ENCODE measurements at places on chromosomes 7 and 10. TPM values are rescaled to one million over a fixed set of nuclear protein-coding genes. Genes with fewer than 3 reads are reported as not detected.

DNA sequence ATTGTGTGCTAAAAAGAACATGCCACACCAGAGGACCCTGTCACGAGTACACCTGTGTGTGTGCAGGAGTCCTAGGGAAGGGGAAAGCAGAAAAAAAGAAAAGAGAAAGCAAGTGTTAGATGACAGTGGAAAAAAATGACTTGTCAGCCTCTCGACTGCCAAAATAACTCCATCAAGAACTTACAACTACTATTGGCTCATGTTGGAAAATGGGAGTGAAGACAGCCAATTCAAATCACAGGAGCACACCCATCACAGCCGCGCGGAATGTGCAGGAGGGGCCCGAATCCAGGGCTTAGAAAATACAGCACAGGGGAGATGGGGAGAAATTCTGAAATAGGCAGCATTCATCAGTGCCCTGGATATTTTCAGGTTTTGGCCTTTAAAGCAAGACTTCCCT is 38.1 kb upstream of the FOXI2 start:
- DNase-seq: no peak

DNA sequence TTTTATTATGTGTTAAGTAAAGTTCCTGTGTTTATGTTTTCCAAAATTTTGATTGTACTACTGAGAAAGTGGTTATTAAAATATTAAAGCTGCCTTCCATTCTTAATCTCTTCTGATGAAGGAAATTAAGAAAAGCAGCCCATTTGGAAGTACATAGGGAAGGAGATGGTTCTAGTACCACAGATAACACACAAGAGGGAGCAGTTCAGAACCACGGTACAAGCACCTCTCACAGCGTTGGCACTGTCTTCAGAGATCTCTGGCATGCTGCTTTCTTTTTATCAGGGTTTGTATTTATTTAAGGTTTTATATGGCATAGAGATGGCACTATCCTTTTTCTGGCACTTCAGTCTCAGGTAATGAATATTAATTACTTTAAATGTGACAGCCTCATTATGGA is 111.6 kb downstream of the PHTF2 start:
- no peak for DNase-seq

- no peak for DNase-seq
Observed at GRCh38 chr10:125085258-125086054, 74.9 kb downstream of the CTBP2 start.

GRCh38 chr10:102665904-102666509 is 21.7 kb downstream of the TRIM8 start:
- no peak for DNase-seq

- DNase-seq: no peak
Observed at GRCh38 chr10:91772461-91772860, 25.8 kb upstream of the TNKS2 start.

- DNase-seq: no peak
Observed at GRCh38 chr10:97762056-97762455, 9.7 kb downstream of the SFRP5 start.

DNA sequence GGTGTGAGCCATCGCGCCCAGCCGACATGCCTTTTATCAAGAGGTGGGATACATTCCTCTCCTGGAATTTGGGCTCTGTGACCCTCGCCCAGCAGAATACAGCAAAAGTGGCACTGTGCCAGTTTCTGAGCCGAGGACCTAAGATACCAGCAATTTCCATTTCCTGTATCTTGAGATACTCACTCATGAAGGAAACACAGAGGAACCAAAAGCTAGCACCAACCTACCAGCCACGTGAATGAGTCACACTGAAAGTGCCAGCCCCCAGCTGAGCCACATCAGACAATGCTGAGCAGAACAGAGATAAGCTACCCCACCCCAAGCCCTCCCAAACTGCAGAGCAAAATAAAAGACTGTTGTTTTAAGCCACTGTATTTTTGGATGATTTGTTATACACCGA is 56.3 kb downstream of the CACUL1 start:
- DNase-seq: no peak

GRCh38 chr10:81096558-81096957 is 558.9 kb downstream of the SH2D4B start:
- no peak for DNase-seq

The OR2A12 gene
- not detected for total RNA-seq

The CUTC gene
- total RNA-seq: 10.1 TPM

DNA sequence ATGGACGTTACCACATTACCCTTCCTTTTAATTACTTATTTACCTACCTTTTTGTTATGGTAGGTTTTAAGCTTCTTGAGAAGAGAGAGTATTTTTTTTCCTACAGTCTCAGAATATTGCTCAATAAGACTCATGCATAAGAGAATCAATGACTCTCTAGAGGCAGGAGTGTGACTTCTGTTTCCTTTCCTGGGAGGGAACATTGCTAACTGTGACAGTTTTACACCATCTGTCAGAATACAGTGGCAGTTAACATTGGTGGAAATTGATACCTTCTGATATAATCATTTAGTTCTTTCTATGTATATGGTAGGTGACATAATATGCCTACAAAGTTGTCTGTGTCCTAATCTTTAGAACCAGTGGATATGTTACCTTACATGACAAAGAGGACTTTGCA is 348.7 kb upstream of the POT1 start:
- no peak for DNase-seq

GRCh38 chr7:26653430-26654399 is 210.7 kb downstream of the SKAP2 start:
- peak; percentile 76 for DNase-seq

- DNase-seq: no peak
Observed at GRCh38 chr10:79353000-79353406, 5.7 kb downstream of the PPIF start.

Data from left colon (tissue), 2 donors.